NCI-H2081 (cell line): ENCODE measurements at places on chromosomes 2 and 18.

DNA sequence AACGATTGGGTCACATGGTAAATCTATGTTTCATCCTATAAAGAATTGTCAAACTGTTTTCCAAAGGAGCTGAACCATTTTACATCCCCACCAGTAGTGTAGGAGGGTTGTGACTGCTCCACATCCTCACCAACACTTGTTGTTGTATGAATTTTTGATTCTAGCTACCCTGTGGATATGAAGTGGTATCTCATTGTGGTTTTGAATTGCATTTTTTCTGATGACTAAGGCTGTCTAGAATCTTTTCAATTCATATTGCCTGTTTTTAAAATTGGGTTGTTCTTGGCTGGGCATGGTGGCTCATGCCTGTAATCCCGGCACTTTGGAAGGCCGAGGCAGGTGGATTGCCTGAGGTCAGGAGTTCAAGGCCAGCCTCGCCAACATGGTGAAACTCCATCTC lies 44.5 kb downstream of the TXNL1 start:
- no peak for DNase-seq

DNA sequence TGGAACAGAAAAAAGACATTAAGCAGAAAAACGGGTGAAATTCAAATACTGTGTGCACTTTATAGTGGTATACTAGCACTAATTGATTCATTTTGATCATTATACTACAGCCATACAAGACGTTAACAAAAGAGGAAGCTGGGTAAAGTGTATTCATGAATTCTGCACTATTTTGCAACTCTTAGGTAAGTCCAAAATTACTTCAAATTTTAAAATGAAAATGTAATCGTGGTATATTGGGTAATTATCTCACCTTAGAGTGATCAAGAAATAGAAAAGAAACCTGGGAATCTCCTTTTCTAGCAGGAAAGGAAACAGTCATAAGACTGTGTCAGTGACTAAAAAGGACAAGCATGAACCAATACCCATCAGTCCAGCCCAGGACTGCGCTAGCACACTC lies 5.4 kb downstream of the TGFBRAP1 start:
- no peak for DNase-seq

DNA sequence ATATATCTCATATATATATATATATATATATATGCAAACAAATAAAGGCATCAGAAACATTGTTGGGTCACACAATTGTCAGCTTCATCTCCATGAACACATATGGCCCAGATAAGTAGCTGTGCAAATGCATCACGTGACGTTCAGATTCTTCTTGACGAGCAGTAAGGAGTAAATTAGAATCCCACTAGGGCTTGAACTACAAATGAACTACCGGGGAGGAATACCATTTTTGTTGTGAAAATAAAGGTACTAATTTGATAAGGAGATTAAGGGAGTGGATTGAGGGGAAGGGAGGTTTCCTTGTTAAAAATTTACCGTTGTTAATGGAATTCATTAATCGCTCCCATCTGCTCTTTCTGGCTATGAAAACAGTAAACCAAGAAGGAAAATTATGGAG lies 186.5 kb upstream of the COPS8 start:
- no peak for DNase-seq

GRCh38 chr2:127640082-127641072 lies 5.6 kb upstream of the GPR17 start:
- DNase-seq, result no peak

DNA sequence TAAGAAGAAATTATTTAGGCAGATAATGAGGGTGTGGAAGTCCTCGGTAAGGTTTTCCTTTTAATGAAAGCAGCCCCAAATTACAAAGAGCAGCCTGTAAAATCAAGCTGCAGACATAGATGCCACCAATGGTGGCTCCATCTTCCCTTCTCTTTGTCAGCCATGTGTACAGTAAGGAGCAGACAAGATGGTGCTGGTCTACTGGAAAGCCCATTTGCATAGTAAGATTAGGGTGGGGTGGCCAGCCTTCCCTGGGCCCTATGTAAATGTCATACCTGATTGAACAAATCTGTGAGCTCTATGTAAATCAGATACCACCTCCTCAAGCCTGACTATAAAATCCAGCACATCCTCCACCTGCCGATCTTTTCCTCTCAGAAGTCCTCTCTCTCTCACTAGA lies 154.4 kb upstream of the SERTAD2 start:
- no peak for DNase-seq
